ENCODE measurements at places on chromosomes 6 and 20.
A peak's percentile ranks its signal among the peaks of the same experiment; 100 is the strongest.

- no peak for DNase-seq
- H3K36me3 ChIP-seq = no peaks in the 10 kb centered on the region
- H3K27ac ChIP-seq = no peak overlapping the region
- H3K4me3 ChIP-seq = no peak overlapping the region
- no peaks in the 10 kb centered on the region for H3K27me3 ChIP-seq
These were observed 111.8 kb upstream of the ZFP64 start for GRCh38 chr20:52303281-52303950.

DNA sequence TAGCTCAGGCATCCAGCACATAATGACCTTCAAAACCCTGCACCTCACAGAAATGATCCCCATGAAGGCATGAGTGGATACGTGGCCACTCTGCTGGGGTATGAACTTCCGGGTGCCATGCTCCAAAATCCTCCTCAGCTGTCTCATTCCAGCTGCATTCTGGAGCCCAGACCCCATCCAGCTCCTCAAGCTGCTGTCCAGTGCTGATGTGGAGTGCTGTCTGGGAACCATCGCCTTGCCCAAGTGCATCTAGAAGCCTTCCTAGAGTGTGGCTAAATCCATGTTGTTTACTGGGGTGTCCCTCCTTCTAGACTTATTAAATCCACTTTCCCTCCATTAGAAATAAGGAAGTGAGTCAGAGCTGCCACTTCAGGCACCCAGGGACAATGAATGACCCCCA lies 130.8 kb upstream of the PTPRT start:
- peaks cover 3% of the 10 kb centered on the region for H3K27me3 ChIP-seq
- H3K4me3 ChIP-seq = no peak overlapping the region
- no peak overlapping the region for H3K27ac ChIP-seq
- H3K36me3 ChIP-seq = no peaks in the 10 kb centered on the region

- H3K27me3 ChIP-seq = peaks cover 11% of the 10 kb centered on the region
- no peaks in the 10 kb centered on the region for H3K36me3 ChIP-seq
- H3K27ac ChIP-seq = no peak overlapping the region
- H3K4me1 ChIP-seq = no peaks in the 10 kb centered on the region
- no peak overlapping the region for H3K4me3 ChIP-seq
- no peak for DNase-seq
These were observed 319.2 kb upstream of the PLN start for GRCh38 chr6:118228886-118229285.

DNA sequence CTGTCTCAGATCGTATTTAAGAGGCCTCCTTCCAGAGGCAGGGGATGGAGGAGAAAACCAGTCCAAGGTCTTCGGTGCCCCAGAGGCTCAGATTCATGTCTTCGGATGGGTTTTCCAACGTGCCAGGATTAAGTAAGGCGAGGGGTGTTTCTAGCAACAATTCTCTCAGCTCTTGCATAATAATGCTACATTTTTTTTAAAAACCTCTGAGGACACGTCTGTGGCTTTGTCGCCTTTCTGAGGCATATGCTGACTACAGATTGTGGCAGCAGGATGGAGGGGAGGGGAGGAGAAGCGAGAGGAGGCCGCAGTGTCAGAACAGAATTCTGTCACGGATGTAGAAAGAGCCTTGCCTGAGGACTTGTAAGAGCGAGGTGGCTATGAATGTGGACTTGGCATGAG lies 17.7 kb upstream of the CCDC167 start:
- peak overlapping the region; percentile 88 for H3K4me3 ChIP-seq
- peaks cover 19% of the 10 kb centered on the region for H3K27me3 ChIP-seq
- peaks cover 74% of the 10 kb centered on the region for H3K4me1 ChIP-seq
- DNase-seq = peak; percentile 91
- peak overlapping the region; percentile 97 for H3K27ac ChIP-seq

DNA sequence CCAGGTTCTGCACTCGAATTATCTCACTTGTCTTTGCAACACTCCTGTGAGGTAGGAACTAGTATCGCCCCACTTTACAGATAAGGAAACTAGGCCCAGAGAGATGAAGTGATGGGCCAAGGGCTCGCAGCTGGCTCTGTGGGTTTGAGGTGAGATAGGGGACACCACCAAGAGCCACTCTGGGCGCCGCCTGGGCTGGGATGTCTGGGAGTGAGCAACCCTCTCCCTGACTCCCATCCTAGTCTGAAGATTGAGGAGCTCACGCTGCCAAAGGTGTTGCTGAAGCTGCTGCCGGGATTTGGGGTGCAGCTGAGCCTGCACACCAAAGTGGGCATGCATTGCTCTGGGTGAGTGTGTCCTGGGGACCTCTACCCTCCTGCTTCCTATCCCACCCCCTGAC lies 5.4 kb downstream of the BPIFB3 start:
- peaks cover 2% of the 10 kb centered on the region for H3K27me3 ChIP-seq
- H3K36me3 ChIP-seq = no peaks in the 10 kb centered on the region
- DNase-seq = no peak
- H3K27ac ChIP-seq = no peak overlapping the region
- H3K4me1 ChIP-seq = no peaks in the 10 kb centered on the region

DNA sequence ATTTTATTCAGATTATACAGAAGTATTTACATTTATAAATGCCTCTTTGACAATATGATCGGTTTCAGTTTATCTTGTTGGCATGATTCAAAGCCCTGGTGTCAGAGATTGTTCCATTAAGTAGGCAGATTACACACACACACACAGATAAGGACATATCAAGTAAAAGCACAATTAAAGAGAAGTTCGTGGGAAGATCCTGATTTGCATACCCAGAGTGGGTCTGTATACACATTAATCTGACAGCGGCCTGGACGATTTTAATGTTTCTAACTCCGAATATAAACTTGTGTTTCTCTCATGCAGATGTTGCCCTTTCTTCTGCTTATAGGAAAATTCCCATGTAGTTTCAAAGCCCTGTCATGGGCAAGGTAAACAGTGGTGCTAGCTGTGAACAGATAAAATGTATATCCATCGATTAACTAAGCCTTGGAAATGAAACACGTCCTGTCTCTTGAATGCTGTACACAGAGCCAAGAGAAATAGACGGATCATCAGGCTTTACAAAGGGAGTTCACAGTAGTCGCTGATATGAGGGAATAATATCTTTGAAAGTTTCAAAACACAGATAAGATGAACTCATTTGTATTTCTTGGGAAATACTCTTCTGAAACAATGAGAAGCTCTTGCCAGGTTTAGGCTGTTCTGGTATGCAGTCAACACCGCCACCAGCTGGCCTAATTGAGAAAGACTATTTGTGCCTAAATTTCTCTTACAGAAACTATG lies 108.2 kb upstream of the GMDS start:
- H3K4me3 ChIP-seq = no peak overlapping the region
- peak; percentile 12 for DNase-seq
- no peaks in the 10 kb centered on the region for H3K27me3 ChIP-seq
- no peaks in the 10 kb centered on the region for H3K36me3 ChIP-seq
- H3K27ac ChIP-seq = no peak overlapping the region

GRCh38 chr6:36242161-36242560 lies 27.7 kb upstream of the PNPLA1 start:
- H3K4me1 ChIP-seq = peaks cover 17% of the 10 kb centered on the region
- peaks cover 2% of the 10 kb centered on the region for H3K27me3 ChIP-seq
- no peak overlapping the region for H3K27ac ChIP-seq
- H3K4me3 ChIP-seq = no peak overlapping the region

DNA sequence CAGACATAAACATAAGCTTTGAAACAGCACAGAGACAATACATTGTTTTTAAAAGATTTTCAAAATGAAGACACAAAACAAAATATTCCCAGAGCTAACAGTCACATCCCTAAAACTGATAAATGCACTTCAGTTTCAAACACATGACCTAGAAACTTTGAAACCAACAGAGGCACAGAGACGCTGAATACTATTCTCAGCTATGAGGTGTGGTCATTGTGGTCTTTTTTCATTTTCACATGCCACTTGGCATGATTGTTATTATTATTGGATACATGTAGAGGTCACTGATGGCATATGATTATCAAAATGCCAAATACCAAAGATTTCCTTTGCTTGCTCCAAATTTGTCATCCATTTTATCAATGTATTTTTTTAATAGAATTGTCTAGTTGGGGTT lies 306.9 kb downstream of the QKI start:
- peaks cover 40% of the 10 kb centered on the region for H3K4me1 ChIP-seq
- no peak for DNase-seq
- peak overlapping the region; percentile 62 for H3K27ac ChIP-seq
- H3K27me3 ChIP-seq = peaks cover 2% of the 10 kb centered on the region

DNA sequence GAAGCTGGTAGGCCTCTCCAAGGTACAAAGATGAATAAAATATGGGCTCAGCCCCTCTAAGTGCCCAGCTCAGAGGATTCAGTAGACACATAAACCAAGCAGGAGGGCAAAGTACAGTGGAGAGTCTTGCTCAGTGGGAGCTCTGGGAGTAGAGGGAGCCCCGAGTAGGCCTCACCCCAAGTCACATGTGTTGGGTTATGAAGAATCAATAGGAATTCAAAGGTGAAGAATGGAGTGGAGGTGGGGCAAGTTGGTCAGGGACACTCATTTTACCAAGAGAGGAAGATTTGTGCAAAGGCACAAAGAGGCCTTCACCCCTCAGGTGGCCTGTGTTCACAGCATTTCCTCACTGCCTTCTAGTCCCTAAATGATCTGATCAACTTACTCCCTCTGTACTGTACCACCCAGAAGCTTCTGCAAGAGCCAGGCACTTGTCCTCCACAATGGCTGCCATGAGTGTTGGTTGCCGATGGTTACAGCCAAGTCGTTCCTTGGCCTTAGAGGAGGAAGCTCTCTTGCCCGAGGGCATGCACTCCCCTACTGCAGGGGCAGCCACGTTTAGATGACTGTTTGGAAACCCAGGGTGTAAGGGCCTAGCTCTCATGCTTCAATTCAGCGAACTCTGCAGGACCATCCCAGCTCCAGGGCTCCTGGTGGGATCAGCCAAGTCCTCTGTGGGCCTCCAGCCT lies 6.7 kb upstream of the CDKN1A start:
- no peak for DNase-seq
- H3K36me3 ChIP-seq = no peaks in the 10 kb centered on the region
- peaks cover 7% of the 10 kb centered on the region for H3K27me3 ChIP-seq
- H3K27ac ChIP-seq = no peak overlapping the region
- H3K4me1 ChIP-seq = no peaks in the 10 kb centered on the region
- H3K4me3 ChIP-seq = no peak overlapping the region

DNA sequence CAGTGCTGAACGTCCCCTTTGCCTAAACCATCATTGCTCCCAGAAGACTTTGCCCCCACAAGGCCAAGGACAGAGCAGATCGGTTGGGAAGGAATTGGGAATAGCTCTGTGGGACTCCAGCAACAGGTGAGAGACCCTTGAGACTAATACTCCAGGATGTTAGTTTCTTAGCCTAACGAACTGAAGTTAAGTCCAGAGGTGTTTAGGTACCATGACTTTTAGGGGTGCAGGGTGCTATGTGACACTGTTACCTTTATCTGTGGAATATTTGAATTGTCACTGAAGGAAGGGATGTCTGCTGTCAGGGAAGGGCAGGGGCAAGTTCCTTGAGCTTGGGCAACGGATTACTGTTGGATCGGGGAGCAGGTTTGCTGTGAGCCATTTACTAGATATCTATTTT lies 1.9 kb downstream of the BLCAP start:
- peaks cover 7% of the 10 kb centered on the region for H3K27me3 ChIP-seq
- peak overlapping the region; percentile 85 for H3K4me3 ChIP-seq
- H3K36me3 ChIP-seq = no peaks in the 10 kb centered on the region
- DNase-seq = no peak
- H3K4me1 ChIP-seq = peaks cover 64% of the 10 kb centered on the region

DNA sequence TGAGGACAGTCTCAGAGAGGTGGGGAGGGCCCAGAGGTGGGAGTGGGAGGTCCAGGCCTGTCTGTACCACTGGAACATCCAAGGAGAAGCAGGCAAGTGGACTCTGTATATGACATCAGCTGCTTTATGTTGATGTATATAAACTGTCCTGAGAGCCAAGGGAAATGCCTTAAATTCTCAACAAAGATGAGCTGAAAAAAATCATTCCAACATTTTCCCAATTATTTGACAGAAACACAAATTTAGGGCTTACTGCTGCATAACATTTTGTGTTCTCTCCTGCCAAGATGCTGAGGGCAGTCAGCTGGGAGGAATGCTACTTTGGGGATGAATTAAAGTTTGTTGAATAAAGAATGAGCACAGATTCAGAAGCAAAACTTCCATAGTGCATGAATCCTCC lies 52.8 kb downstream of the FOXC1 start:
- DNase-seq = no peak
- H3K27ac ChIP-seq = no peak overlapping the region

GRCh38 chr6:39947611-39948068 lies 13.4 kb upstream of the MOCS1 start:
- no peak overlapping the region for H3K4me3 ChIP-seq
- no peak for DNase-seq
- H3K27me3 ChIP-seq = peaks cover 5% of the 10 kb centered on the region
- H3K27ac ChIP-seq = no peak overlapping the region
